ENCODE measurements at places on chromosomes 6 and 20.

DNA sequence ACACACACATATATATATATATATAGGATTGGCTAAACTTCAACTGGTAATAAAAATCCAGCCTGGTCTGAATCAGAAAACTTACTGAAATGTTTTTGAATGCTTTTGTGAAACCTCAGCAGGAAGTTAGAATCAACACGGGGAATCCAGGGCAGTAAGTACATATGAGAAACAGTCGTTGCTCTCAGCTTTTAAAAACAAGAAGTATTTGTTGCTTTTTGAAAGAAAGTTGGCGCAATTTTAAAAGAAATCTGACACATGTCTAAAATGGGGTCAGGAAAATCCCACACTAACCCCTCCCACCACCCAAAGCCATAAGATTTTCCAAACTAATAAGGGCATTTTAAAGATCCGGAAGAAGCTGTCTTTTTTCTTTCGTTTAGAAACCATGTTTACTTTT is 11.5 kb upstream of the CCDC170 start:
- peak; percentile 9 for DNase-seq

GRCh38 chr6:38367231-38367630 is 272.5 kb downstream of the BTBD9 start:
- no peak for DNase-seq

DNA sequence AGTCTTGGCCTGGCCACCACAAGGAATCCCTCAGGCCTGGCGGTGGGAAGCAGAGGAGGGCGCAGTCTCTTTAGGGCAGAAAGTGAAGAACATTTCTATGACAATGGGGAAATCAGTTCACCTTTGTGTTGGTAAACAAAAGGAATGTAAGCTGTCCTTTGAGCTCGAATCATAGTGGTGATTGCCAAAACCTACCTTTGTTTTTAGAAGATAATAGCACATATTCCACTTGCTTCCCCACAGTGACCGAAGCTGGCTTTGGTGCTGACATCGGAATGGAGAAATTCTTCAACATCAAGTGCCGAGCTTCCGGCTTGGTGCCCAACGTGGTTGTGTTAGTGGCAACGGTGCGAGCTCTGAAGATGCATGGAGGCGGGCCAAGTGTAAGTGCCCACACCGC is 144.1 kb downstream of the MTHFD1L start:
- no peak for DNase-seq

- no peak for DNase-seq
These were observed 351.9 kb downstream of the EPM2A start for GRCh38 chr6:145383428-145383827.

- no peak for DNase-seq
These were observed 257.4 kb downstream of the HTR1B start for GRCh38 chr6:77205936-77206335.

DNA sequence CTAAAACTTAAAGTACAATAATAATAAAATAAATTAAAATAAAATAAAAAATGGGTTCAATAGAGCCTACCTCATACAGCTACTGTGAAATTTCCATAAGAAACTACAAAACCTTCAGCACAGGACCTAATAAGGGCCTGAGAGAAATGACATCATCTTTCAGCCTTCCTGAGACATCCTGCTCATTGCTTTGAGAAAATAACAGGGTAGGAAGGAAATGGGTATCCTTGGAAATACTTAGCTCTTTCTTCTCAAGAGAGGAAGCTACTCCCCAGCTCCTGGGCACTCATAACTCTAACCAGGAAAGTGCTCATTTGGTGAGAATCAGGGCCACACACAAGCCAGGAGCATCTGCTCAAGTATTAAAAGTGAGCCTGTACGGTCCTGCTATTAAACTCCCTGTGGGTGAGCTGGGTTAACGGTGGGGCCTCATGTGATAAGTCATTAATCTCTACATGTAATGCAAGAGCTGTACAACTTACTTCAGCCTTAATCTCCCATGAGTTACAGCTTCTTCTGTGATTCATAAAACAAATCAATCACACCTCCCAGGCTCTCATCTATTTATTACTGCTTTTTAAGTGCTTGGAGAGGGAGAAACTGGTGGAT is 141.4 kb downstream of the MAFB start:
- no peak for DNase-seq

GRCh38 chr6:32843331-32843978 is 392 bp downstream of the PSMB8 start:
- no peak for DNase-seq

GRCh38 chr6:166336847-166337246 is 5.5 kb downstream of the SFT2D1 start:
- no peak for DNase-seq

DNA sequence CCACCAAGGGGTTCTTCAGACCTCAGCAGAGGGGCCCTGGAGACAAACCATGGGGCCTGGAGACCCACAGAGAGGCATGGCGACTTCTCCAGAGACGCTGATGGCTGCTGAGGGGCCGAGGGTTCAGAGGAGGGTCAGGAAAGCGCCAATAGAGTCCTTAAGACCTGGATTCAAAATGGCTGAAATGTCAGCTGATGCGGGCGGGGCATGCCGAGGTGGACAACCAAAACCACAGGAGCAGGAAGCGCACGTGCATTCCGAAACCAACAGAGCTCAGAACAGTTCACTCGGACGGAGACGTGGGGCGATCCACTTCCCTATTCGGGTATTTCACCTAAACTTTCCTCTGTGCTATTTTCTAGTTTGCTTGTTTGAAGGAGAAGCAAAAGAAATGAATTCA is 99.9 kb upstream of the RIN2 start:
- DNase-seq, result no peak

DNA sequence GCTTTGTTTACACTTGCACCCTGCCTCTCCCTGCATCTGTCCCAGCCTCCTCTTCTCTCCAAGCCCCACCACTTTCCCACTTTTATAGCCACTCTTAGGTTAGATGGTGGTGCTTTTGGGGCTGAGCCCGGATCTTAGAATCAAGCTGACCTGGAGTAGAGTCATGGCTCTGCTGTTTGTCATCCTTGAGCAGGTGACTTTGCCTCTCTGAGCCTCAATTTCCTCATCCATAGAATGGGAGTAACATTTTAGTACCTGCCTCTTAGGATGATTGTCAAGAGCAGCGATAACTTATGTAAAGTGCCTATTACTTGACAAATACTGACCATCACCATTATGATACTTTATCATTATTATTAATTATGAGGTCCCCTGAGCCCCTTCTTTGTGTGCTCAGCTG is 48.2 kb downstream of the CPNE5 start:
- no peak for DNase-seq

- no peak for DNase-seq
These were observed 282.1 kb upstream of the CHD6 start for GRCh38 chr20:41900201-41900691.

GRCh38 chr6:6844530-6844929 is 256.0 kb downstream of the LY86 start:
- no peak for DNase-seq

GRCh38 chr20:40726776-40727175 is 37.7 kb upstream of the MAFB start:
- DNase-seq, result no peak

All from central memory CD4-positive, alpha-beta T cell (primary cell).